Lung (tissue), 17 donors: ENCODE measurements at places on chromosomes 5 and 9.

- DNase-seq = peak; percentile 73
Measured at GRCh38 chr5:126002222-126002897, 420.8 kb upstream of the GRAMD2B start.

DNA sequence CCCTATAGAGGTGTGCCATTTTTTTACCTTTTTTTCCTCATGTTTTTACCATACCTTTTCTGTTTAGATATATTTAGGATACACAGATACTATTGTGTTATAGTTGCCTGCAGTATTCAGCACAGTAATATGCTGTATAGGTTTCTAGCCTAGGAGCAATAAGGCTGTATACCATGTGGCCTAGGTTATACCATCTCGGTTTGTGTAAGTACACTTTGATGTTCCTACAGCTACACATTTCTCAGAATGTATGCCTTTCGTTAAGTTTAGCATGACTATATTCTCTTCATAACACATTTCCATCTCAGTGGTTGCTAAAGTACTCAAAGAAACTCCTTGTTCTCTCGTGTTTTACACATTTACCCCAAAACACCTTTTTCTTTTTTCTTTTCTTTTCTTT is 23.0 kb downstream of the UBE2D2 start:
- no peak for DNase-seq

DNA sequence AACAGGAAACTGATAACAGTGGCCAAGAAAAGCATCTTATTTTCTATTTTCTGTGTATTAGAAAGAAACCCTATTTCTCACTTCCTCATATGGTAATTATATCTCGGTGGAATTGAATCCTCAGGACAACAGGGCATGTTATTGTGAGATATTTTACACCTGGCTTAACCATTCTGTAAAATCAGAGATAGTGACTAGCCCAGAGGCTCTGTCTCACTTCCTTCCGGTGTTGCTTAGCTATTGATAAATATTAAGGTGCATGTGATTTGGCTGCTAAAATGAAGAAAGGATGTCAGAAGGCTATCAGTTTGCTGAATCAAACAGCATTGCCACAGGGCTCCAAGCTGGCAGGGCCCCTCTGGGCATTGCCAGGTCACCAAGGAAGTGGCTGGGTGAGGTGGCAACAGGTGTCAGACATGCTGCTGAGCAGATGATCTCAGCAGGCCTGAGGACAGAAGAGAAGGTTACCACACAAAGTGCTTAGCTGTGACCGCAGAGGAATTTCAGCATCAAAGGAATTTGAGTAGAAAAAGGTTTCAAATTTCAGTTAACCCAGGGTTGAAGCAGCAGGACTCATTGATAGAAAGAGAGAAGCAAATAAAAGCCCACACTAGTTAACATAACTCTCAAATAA is 330.7 kb downstream of the PDE4D start:
- peak; percentile 25 for DNase-seq

GRCh38 chr5:142844866-142845265 is 74.7 kb downstream of the ARHGAP26 start:
- DNase-seq = no peak

DNA sequence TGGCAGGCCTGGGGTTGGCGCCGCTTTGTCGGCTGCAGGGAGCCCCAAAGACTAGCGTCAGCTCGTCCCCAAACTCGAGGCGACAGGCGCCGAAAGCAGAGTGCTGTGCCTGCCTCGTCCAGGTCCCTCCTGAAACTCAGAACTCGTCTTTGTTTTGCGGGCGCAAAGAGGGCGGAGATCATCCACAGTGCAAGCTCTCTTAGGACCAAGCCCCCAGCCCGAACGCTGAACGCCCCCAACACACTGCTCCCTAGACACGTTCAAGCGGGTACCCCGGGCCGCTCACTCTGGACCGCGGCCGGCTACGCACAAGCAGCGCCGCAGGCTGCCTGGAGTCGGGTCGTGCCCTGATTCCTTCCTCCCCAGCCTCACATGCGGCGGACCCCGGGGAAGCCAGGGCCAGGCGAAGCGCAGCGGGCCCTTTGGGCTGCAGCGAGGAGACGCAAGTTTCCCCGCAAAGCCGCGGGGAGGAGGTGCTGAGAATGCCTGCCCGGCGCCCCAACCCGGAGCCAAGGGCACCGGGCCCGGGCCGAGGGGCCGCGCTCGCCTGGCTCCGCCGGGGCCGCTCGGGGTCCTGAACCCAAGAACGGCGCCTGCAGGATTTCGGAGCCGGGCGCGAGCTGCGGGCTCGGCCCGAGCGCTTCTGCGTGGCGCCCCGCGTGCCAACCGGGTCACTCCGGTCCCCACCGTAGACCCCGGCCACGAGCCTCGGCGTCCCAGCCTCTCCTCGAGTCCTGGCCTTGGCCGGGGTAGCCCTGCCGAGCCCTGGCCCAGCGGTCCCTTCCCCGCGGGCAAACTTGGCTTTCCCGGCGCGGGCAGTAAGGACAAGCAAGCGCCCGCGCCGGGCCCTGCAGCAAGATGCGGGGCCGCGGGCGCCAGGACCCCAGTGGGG is 738 bp downstream of the FSTL4 start:
- DNase-seq = no peak

- no peak for DNase-seq
Measured at GRCh38 chr9:133888809-133889491, 103.2 kb downstream of the VAV2 start.

- no peak for DNase-seq
Measured at GRCh38 chr5:65903581-65903980, 22.8 kb upstream of the ERBIN start.

DNA sequence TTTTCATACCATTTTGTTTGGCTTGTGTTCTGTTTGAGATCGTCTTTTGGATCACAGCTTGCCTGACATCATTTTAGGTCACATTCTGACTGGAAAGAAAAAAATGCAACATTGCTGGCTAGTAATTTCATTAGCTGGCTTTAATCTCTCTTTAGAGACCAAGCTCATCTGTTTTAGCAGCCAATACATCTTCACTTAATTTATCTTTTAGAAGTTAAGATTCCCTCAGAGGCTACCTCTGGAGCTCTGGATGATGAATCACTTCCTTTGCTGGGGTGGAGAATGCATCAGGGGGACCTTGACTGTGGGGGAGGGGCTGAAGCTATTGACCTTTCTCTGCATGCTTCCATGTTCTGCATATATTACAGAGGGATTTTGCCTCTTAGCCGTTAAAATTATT is 181.5 kb upstream of the OTULINL start:
- DNase-seq = no peak

- DNase-seq = no peak
Measured at GRCh38 chr5:156825688-156826087, 24.4 kb upstream of the PPP1R2B start.

- DNase-seq = no peak
Measured at GRCh38 chr9:35074791-35075190, 2.4 kb upstream of the VCP start.

GRCh38 chr5:73694089-73694488 is 68.1 kb downstream of the ARHGEF28 start:
- DNase-seq = no peak

GRCh38 chr5:27473307-27474046 is 435.1 kb upstream of the CDH9 start:
- no peak for DNase-seq

DNA sequence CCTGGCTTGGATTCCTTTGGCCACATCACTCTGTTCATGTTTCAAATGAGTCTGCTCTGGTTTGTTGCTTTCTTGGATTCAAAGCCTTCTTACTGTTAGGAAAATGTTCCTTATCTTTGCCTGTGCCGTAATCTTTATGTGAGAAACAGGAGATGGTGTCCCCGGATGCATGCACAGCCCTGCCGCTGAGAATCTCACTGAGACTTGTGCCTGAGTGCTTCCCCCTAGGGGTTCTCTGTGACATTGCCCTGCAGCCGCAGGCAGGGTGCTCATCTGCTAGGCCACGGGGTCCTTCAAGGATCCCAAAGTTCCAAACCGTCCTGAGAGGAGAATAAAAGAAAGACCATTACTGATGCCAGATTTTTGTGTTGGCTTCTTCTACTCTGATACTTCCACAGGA is 81.4 kb upstream of the ANKRD55 start:
- no peak for DNase-seq

GRCh38 chr5:10866913-10867312 is 105.9 kb upstream of the DAP start:
- DNase-seq = no peak

- peak; percentile 46 for DNase-seq
Measured at GRCh38 chr5:68682400-68683160, 411.2 kb upstream of the SLC30A5 start.

DNA sequence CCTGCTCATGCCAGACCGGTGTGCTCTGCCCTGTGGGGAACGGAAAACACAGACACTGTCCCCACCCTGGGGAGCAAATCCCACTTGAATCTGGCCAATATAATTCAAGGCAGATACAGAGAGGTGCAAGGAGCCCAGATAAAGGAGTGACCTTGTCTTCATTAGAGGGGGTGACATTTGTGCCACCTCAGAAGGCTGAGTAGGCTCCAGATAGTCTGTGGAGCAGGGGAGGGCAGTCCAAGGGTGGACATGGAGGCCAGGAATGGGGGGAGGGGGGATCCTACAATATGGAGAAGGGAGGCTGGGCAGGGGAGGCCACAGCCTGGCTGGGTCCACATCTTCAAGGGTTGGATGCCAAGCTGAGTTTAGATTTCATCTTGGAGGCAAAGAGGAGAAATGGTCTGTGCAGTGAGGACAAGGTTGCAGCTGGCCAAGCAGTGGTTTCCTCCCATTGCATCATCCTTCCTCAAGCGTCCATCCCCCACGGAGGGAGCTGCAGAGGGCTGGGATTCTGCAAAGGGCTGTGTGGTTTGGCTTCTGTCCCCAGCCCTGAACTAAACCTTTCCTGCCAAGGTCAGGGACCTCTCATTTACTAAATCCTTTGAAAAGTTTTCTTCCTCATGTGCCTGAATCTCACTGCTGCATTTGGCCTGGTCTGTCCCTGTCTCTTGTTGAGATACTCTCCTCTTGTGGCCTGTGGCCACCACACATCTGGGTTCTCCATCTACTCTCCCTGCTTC is 60.1 kb downstream of the GALNT12 start:
- DNase-seq = peak; percentile 22

DNA sequence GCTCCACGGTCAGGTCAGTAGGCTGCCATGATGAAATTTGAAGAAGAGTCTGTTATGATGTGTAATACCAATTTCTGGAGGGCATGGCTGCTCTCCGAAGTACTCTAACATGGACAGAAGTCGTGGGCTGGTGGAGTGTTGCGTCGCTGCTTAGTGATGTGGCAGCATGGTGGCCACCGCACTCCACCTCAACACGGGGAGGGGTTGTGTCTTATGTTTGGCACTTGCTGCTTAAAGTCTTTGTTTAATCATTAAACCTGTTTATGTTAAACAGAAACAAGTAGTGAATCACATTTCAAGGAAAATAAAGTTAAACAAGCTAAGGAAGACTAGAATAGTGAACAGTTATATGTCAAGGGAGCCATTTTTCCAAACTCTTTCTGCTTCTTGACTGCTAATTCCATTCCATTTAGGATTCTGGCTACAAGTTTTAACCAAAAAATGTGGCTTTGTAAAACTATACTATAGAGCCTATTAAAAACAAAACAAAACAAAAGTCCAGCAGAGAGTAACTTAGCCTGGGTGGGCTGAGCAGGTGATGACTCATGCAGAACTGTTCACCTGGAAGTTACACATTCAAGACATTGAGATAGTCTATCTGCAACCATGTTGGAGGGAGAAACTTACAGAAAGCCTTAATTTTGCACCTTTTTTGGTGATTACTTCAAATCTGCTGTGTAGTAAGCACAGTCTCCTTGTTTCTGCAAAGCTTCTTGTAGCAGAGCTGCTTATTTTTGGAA is 9.5 kb downstream of the HABP4 start:
- no peak for DNase-seq

DNA sequence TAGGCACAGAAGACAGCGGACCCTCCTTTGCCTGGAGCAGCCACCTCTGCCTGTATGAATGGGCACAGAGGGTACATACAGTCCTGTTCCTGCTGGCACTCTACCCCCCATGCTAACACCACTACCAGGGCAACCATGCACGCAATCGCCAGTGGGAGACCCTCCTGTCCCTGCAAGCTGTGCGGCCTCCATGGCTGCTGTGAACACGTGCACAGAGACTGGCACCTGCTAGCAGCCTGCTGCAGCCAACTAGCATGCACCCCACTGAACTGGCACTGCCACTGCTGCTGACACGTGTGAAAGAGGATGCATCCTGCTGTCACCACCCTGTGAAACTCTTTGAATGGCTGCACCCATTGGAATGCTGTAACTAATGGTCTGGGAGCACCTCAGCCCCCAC is 885.2 kb upstream of the ARRDC3 start:
- no peak for DNase-seq
